ENCODE measurements at places on chromosomes 13 and 19. TPM values are rescaled to one million over a fixed set of nuclear protein-coding genes. Genes with fewer than 3 reads are reported as not detected.

Gene ZBTB7A
- total RNA-seq, result 33.2 TPM

Gene AKT2
- total RNA-seq, result 174 TPM

Gene C19orf33
- total RNA-seq, result 9.2 TPM

Gene SPRY2
- total RNA-seq, result 64.7 TPM

Gene IL12RB1
- total RNA-seq, result 0.38 TPM

Gene TSHZ3
- 14.8 TPM for total RNA-seq

Gene SLAIN1
- total RNA-seq, result 132 TPM

Gene DCT
- total RNA-seq, result 318 TPM

Gene TMEM145
- total RNA-seq, result 20.5 TPM

Gene ZNF536
- total RNA-seq, result 126 TPM

Gene SAE1
- total RNA-seq, result 85.8 TPM

Gene ZNF99
- total RNA-seq, result 1.3 TPM

Gene IL11
- total RNA-seq, result 1.1 TPM

Gene TMIGD2
- total RNA-seq, result 0.49 TPM
